ENCODE measurements at places on chromosomes 2 and 18. TPM values are rescaled to one million over a fixed set of nuclear protein-coding genes. Genes with fewer than 3 reads are reported as not detected.

DNA sequence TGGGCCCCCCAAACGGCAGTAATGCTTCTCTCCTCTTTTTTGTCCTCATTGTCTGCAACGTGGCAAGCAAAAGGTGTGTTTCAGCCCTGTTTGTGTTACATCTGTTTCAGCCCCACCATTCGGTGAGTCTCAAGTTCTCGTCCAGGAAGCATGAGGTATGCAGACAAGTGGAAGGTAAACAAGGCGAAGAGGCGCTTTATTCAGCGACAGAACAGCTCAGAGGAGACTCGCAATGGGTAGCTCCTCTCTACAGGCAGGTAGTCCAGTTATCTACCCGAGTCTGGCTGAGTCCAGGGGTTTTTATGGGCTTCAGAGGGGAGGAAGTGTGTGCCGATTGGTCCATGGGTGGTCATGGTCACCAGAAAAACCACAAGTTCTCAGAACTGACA lies 733.4 kb upstream of the CDH7 start:
- no peaks in the 10 kb centered on the region for H3K4me1 ChIP-seq
- H3K4me3 ChIP-seq = no peak overlapping the region
- no peaks in the 10 kb centered on the region for H3K27me3 ChIP-seq
- H3K36me3 ChIP-seq = no peaks in the 10 kb centered on the region

Gene DNAH7
- total RNA-seq = 0.31 TPM

- H3K4me1 ChIP-seq = no peaks in the 10 kb centered on the region
- no peak for DNase-seq
- no peak overlapping the region for H3K4me3 ChIP-seq
- H3K27me3 ChIP-seq = no peaks in the 10 kb centered on the region
- no peaks in the 10 kb centered on the region for H3K36me3 ChIP-seq
Measured at GRCh38 chr2:117618607-117619006, 195.9 kb upstream of the DDX18 start.

Gene PROC
- not detected for total RNA-seq

Gene FBXO41
- 37.0 TPM for total RNA-seq

GRCh38 chr18:58662118-58662517 lies 9.1 kb upstream of the MALT1 start:
- H3K27me3 ChIP-seq = no peaks in the 10 kb centered on the region
- peak; percentile 79 for DNase-seq
- peak overlapping the region; percentile 28 for H3K4me3 ChIP-seq
- no peaks in the 10 kb centered on the region for H3K36me3 ChIP-seq

Gene WDR33
- total RNA-seq = 61.2 TPM

GRCh38 chr2:143764261-143764660 lies 635.0 kb downstream of the ARHGAP15 start:
- no peak overlapping the region for H3K27ac ChIP-seq
- no peak overlapping the region for H3K4me3 ChIP-seq
- DNase-seq = no peak
- peaks cover 2% of the 10 kb centered on the region for H3K36me3 ChIP-seq

Gene TSGA10
- 7.2 TPM for total RNA-seq

- DNase-seq = no peak
- no peaks in the 10 kb centered on the region for H3K4me1 ChIP-seq
- no peaks in the 10 kb centered on the region for H3K27me3 ChIP-seq
- H3K4me3 ChIP-seq = no peak overlapping the region
- H3K27ac ChIP-seq = no peak overlapping the region
Measured at GRCh38 chr18:68229351-68229750, 485.6 kb downstream of the TMX3 start.

DNA sequence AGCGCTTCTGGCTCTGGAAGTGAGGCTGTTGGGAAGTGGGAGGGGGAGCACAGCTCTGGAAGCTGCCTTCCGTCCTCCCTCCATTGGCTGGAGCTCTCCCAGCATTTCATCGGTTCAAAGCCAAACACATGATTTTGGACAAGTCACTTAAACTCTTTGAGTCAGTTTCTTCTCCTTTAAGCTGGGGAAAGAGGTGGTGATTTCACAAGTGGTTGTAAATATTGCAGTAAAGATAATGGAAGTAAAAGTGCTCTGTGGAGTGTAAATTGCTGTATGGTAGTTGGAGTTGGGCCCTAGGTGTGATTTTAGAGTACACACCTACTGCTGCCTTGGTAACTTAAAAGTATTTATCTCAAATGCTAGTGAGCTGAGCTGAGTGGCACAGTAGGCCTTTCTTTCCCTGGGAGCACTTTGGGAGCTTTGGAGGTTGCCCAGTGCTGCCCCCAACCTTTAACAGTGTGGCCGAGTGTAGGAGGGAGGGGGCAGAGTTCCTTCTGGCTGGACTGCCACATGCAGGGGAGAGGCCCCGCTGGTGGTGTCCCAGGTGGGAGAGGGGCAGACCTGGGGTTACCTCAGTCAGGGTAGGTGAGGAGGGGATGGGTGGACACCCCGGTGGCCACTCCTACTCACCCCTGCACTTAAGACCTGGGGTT lies 54.7 kb downstream of the ASAP2 start:
- H3K27ac ChIP-seq = no peak overlapping the region
- no peak for DNase-seq
- H3K4me1 ChIP-seq = no peaks in the 10 kb centered on the region
- no peaks in the 10 kb centered on the region for H3K36me3 ChIP-seq
- no peak overlapping the region for H3K4me3 ChIP-seq

GRCh38 chr2:238289574-238289973 lies 1.2 kb upstream of the PER2 start:
- H3K4me3 ChIP-seq = peak overlapping the region; percentile 74
- no peak for DNase-seq
- peaks cover 15% of the 10 kb centered on the region for H3K4me1 ChIP-seq
- no peaks in the 10 kb centered on the region for H3K36me3 ChIP-seq
- peak overlapping the region; percentile 79 for H3K27ac ChIP-seq
- no peaks in the 10 kb centered on the region for H3K27me3 ChIP-seq

DNA sequence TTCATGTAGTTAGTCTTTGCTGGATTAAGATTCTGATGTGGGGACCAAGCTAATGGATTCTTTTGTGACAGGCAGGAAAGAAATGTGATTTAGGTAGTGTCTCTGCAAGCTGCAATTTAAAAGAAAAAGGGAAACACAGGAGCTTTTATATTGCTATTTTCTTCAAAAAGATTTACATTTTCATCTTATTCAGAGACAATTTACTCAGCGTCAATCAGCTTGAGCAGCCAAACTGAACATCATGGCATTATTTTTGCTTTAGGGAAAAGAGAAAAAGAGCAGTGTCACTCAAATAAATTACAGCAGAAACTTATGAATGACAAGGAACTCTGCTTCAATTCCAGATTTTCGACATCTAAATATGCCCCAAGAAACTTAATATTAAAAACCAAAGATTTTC lies 67.4 kb downstream of the PLA2R1 start:
- DNase-seq = no peak
- no peaks in the 10 kb centered on the region for H3K36me3 ChIP-seq
- no peaks in the 10 kb centered on the region for H3K4me1 ChIP-seq
- H3K27me3 ChIP-seq = no peaks in the 10 kb centered on the region
- H3K4me3 ChIP-seq = no peak overlapping the region

Gene OTX1
- total RNA-seq = 0.67 TPM

- DNase-seq = no peak
- no peak overlapping the region for H3K4me3 ChIP-seq
- H3K27ac ChIP-seq = no peak overlapping the region
- no peaks in the 10 kb centered on the region for H3K4me1 ChIP-seq
- H3K27me3 ChIP-seq = no peaks in the 10 kb centered on the region
Measured at GRCh38 chr2:181785691-181786344, 105.5 kb upstream of the NEUROD1 start.

Data from GM12878 (cell line).